NCI-H460 (cell line): ENCODE measurements at places on chromosomes 1 and 21. TPM values are rescaled to one million over a fixed set of nuclear protein-coding genes. Genes with fewer than 3 reads are reported as not detected.
A peak's percentile ranks its signal among the peaks of the same experiment; 100 is the strongest.

GRIK3 gene
- total RNA-seq: not detected in 2 replicates

CHRNB2 gene
- not detected in 2 replicates for total RNA-seq

E2F2 gene
- 3.4 and 3.9 TPM in 2 replicates for total RNA-seq

FAM110D gene
- total RNA-seq: not detected in 2 replicates

KCNK2 gene
- total RNA-seq: 14.7 and 16.4 TPM in 2 replicates

PPP1R8 gene
- total RNA-seq: 52.3 and 57.2 TPM in 2 replicates

TFF2 gene
- not detected in 2 replicates for total RNA-seq

KRTAP21-2 gene
- total RNA-seq: not detected in 2 replicates

CKS1B gene
- 585 and 634 TPM in 2 replicates for total RNA-seq

NAV1 gene
- 0.92 and 0.94 TPM in 2 replicates for total RNA-seq

LIPI gene
- not detected in 2 replicates for total RNA-seq

OR2T33 gene
- not detected in 2 replicates for total RNA-seq

ZNF593OS gene
- not detected in 2 replicates for total RNA-seq

MXRA8 gene
- not detected in 2 replicates for total RNA-seq

ECM1 gene
- 11.7 and 12.0 TPM in 2 replicates for total RNA-seq

CAPN8 gene
- total RNA-seq: not detected in 2 replicates

GRCh38 chr1:176786274-176786673, 323.3 kb downstream of the PAPPA2 start:
- no peak for DNase-seq

- DNase-seq: no peak
Observed at GRCh38 chr1:6495041-6495441, 3.6 kb upstream of the PLEKHG5 start.

DNA sequence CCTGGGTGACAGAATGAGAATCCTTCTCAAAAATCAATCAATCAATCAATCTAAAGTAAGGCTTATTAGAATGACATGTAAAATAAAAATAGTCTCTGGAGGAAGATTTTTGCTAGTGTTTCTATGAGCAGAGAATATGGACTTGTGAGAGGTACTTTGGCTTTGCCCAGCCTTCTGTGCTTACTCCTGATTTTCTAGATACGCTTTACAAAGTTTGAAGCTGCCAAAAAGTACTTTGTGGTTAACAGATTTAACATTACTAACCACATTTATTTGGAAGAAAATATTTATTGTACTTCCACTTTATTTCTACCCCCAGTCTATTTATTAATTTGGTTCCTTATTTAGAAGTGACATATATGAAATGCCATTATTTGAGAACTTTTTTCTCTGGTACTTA, 41.0 kb downstream of the CEP350 start:
- DNase-seq: no peak

- no peak for DNase-seq
Observed at GRCh38 chr1:21392587-21393263, 47.2 kb upstream of the NBPF3 start.

DNA sequence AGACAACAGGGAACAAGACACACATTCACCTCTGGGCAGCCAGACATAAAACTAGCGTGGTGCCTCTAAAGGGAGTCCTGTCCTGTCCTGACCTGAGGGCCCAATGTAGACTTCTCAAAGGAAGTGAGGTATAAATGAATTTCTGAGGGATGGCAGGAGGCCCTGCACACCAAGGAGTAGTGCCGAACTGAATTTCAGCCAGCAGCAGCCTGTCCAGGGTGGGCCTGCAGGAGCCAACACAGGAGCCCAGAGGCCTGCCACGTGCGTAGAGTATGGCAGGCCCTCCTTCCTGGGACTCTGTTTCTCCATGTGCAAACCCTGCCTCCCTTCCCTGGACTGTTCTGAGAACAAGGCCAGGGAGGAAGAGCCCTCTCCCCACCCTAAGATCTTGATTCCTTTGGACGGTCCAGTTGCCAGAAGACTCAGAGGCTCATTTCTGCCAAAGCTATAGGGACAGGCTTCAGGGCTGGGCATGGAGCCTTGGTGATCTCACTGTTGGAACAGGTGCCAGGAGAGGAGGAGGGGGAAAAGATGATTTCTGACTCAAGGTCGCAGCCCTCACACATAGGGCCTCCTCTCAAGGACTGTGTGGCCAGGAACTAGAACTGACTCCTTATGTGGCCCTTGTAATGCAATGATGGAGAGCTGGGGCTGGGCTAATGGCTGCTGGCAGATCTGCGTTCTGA, 1.8 kb upstream of the FABP3 start:
- DNase-seq: no peak

DNA sequence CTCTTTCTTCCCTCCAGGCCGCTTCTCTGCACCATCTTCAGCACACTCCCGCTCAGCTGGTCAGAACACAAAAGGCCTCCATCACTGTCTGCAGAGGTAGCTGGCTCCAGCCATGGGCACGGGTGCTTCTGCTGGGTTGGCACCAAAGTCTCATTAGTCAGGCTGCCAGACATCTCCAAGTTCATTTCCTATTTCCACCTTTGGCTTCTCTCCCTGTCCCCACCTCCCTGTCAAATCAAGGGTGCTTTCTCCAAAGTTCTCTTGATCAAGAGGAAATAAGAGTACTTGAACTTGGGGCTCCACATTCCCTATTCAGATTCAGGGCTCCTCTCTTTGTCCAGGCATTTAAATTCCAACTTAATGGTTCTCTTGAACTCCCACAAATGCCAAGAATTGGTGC, 33.9 kb upstream of the GRIK3 start:
- no peak for DNase-seq

GRCh38 chr1:110007046-110007830, 22.7 kb downstream of the AHCYL1 start:
- no peak for DNase-seq

- DNase-seq: no peak
Observed at GRCh38 chr1:16152481-16153087, 3.3 kb downstream of the EPHA2 start.

GRCh38 chr21:44297525-44298290, 2.1 kb upstream of the PFKL start:
- peak; percentile 75 for DNase-seq

- DNase-seq: no peak
Observed at GRCh38 chr1:245288796-245289195, 134.0 kb downstream of the KIF26B start.

- DNase-seq: no peak
Observed at GRCh38 chr1:15945832-15946448, 30.0 kb downstream of the ZBTB17 start.

DNA sequence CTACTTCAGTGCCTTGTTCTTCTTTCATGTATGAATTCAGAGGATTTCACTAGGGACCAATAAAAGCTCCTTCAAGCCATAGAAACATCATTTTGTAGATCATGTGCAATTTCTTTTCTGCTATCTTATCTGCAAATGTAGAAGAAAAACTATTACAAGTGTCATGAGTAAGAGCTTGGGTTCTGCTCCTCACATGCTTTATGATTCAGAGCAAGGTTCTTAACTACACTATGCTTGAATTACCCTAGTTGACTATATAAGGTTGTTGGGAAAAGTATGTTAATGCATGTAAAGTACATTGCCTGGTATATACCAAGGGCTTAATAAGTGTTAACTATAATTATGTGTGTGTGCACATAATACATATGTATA, 91.4 kb upstream of the S1PR1 start:
- no peak for DNase-seq

- no peak for DNase-seq
Observed at GRCh38 chr1:55530749-55531478, 315.8 kb upstream of the USP24 start.

- DNase-seq: no peak
Observed at GRCh38 chr1:202834771-202835547, 24.2 kb downstream of the PCAT6 start.

DNA sequence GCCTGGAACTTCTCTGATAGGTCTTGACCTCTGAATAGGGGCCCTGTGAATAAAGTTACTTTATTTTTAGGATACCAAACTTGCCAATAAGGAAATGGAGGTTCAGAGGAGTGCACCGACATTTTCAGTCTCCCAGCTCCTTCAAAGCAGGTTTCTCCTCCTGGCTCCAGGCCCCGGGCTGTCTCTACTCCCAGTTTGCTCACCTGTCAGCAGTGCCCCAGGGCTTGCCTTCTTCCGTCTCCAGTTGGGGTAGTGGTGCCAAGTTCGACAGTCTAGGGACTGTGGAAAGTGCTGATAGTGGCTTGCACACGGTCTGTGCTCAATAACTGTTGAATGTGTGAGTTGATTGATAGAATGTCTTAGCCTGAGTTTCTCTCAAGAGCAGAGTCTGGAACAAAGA, 149.2 kb downstream of the ACTL8 start:
- DNase-seq: no peak

- DNase-seq: no peak
Observed at GRCh38 chr1:36885540-36886357, 148.6 kb downstream of the GRIK3 start.

GRCh38 chr21:37047079-37047478, 25.8 kb downstream of the PIGP start:
- no peak for DNase-seq

GRCh38 chr1:11838349-11839272, 9.0 kb downstream of the NPPA start:
- peak; percentile 42 for DNase-seq

DNA sequence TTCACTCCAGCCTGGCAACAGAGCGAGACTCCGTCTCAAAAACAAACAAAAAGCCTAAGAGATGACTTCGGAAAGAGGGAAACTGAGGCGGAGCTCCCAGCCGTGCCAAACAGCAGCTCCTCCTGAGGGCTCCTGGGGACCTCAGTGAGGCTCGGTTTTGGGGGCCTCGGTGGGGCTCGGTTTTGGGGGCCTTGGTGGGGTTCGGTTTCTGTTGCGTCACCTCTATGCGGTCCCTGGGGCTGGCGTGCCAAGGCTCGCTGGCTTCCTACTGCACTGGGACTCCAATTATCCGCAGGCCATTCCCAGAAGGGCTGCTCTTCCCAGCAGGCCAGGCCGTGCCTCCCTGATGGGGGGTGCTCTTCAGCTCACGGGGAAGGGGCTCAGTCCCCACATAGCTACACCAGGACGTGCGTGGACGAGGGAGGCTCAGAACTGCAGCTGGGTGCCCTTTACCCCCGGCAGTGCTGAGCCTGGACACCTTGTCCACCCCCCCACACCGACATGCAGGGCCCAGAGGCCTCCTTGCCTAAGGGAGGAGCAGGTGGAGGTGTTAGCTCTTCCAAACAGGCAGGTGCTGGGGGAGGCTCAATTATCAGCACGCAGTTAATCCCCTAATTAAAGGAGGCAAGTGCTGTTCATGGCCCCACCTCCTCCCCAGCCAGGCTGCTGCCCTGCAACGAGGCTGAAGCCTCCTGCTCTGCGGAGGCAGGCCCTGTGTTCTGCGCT, 5.1 kb upstream of the C1orf159 start:
- no peak for DNase-seq

GRCh38 chr1:216186816-216187215, 236.4 kb downstream of the USH2A start:
- no peak for DNase-seq

DNA sequence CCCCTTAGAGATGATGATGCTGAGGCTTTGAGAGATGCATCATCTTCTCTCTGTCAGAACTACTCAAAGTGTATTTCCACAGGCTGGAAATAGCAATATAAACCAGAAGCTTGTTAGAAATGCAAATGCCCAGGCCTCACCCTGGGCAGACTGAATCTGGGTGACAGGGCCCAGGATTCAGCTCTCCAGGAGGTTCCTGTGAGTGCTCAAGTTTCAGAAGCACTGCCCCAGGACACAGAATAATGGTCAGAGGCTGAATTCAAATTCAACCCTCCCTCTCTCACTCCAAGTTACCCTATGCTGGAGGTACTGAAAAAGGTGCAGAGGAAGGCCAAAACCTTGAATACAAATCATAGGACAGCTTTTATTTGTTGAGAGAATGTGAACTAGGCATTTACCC, 98.5 kb upstream of the NGF start:
- no peak for DNase-seq

DNA sequence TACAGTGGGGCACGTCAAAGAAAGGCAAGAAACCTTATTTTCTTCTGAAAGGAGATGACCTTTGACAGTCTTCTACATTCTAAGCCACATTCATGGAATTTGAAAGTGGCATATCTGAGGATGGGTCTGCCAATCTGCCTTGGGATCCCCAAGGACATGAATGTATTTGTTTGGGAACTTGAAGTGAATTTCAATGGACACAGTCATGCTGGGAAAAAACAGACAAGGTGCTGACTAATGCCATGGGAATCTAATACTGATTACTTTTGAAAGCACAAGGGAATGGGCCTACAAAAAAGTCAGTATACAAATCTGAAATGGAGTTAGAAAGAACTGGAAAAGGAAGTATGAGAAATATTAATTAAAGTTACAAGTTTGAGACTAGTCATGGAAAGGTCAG, 128.8 kb downstream of the KCNJ6 start:
- DNase-seq: no peak

- peak; percentile 61 for DNase-seq
Observed at GRCh38 chr1:93662481-93663207, 19.0 kb downstream of the BCAR3 start.

DNA sequence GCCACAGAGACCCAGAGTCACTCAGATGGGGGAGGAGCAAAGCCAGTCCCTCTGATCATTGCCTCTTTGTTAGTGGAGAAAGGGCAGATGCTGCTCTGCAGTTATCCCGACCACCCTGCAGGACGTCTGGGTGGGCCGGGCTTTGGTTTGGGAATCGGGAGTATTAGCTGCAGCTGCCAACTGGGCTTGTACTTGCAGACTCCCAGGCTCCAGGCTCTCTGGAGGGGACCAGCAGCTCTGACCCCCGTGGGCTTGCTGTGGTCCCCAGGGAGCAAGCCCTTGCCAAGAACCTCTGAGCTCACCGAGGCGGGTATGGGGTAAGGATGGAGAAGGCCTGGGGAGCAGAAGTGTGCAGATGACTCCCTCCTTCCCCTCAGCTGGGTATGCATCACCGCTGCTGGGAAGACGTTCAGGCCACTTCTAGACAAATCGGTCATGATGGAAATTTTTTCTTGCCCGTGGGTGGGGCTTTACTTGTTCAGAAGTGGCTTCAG, 21.6 kb downstream of the MAPKAPK2 start:
- DNase-seq: no peak

DNA sequence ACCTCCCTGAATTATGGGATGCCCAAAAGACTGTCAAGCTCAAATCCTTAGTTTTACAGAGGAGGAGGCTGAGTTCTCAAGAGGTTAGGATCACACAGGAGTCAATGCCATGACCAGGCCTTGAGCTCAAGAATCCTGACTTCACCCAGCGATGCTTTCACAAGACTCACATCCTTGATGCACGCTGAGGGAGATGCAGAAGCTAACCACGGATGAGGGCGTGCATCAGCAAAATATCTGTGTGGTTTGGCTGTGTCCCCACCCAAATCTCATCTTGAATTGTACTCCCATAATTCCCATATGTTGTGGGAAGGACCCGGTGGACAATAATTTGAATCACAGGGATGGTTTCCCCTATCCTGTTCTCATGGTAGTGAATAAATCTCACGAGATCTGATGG, 133.2 kb downstream of the KCNJ6 start:
- no peak for DNase-seq

- no peak for DNase-seq
Observed at GRCh38 chr1:10084045-10084444, 51.3 kb downstream of the UBE4B start.

DNA sequence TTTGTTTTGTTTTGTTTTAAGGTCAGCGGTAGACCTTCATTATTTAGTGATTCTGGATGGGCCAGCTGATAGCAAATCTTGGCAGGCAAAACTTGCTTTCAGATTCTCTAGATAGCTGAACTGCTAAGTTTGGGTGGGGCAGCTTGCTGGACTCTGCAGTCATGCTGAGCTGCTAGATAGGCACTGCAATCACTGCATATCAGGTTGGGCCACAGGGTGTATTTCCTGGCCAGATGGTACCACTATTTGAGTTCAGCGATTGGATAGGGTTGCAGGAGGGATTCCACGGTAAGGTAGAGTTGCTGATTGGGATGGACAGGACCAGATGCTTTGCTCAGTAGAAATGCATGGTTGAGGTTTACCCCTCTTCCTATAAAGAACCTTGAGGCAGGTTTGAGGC, 579.3 kb upstream of the ADGRL4 start:
- no peak for DNase-seq
